Retinal pigment epithelial cell (primary cell): ENCODE measurements at places on chromosomes 1 and 21.

- peak; percentile 22 for DNase-seq
Observed at GRCh38 chr1:163583661-163584181, 262.0 kb downstream of the NUF2 start.

DNA sequence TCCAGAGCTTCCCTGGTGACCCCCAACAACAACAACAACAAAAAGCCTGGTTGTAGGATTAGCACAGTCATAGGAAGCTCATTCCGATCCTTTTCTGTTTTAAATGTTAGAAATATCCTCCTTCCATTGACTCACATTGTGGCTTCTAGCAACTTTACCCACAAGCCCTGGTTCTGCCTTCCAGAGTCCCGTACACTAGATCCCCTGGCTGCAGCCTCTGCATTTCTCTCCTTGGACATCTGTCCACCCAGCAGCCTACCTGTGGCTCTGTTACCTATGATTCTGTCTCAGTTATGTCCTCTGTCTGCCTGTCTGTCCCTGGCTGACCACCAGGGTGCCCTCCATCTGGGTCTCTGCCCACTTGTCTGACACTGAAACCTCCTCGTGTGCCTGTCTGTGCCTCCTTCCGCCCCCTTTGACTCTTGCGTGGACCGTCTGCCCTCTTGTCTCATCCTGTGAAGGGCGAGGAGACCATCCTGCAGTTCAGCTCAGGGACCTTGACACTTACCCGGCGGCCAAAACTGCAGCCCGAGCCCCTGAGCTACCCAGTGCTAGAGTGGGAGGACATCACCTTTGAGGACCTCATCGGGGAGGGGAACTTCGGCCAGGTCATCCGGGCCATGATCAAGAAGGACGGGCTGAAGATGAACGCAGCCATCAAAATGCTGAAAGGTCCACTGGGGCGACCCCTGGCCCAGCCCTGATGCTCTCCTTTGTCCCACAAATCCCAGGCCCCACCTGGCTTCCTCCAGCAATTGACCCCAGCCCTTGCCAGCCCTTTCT is 16.1 kb downstream of the TIE1 start:
- no peak for DNase-seq

- no peak for DNase-seq
Observed at GRCh38 chr1:40244138-40244744, 3.5 kb upstream of the TMCO2 start.

DNA sequence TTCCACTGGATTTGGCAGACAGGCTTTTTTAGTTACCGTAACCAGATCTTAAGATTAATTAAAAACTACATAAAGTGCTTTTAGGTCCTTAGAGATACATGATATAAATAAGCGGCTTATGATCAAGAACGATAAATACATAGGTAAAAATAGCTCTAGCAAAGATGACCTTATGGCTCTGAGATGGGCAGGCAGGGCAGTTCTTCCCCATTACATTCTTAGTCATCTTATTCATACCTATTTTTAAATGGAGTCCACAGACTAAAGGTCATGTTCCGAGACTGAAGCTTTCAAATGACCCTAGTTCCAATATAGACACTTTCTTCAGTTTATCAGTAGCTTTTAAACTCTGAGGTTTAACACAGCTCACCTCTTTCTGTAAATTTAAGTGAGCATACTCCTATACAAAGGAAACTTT is 4.3 kb downstream of the MCL1 start:
- no peak for DNase-seq

GRCh38 chr1:212232090-212232489 is 53.1 kb upstream of the PPP2R5A start:
- DNase-seq = peak; percentile 56
